Left kidney (tissue), 8 donors: ENCODE measurements at places on chromosomes 4 and X. TPM values are rescaled to one million over a fixed set of nuclear protein-coding genes. Genes with fewer than 3 reads are reported as not detected.

ZNF711 gene
- polyA plus RNA-seq, result 96.3 TPM

- DNase-seq, result no peak
Measured at GRCh38 chrX:39196192-39197102, 395.2 kb downstream of the MID1IP1 start.

MED12 gene
- 50.0 TPM for polyA plus RNA-seq

- DNase-seq, result no peak
Measured at GRCh38 chr4:41058426-41058825, 155.9 kb downstream of the APBB2 start.

- DNase-seq, result no peak
Measured at GRCh38 chrX:116272322-116272721, 101.8 kb downstream of the AGTR2 start.

DNA sequence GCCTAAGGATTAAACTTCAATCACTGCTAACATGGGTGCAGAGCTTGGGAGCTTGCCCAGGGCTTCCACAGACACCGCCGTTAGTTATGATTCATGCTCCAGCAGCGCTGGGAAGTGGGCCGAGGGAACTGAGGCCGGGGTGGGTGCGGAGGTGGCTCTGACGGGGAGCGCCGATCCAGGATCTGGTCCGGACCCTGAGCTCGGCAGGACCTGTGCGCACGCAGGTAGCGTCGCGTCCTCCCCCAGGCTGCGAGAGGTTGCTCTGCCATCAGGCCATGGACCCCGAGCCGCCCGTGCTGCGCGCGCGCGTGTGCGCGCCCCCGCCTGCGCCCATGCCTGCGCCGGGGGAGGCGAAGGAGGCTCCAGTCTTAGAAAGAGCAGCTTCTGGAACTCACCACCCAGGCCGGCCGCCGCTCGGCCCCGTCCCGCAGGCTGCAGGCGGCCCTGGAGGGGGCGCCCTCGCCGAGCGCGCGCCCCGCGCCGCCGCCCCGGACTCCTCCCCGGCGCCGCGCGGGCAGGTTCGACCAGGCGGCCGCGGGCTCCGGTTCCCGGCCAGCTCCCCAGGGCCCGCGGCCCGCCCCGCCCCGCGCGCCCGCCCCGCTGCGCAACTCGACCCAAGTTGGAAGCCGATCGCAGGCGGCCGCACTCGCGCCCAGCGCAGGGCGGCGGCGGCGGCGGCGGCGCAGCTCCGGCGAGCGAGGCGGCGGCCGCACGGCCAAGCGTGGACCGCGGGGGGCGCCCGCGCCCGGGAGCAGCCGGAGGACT lies 732 bp upstream of the ADRA2C start:
- DNase-seq, result no peak

DNA sequence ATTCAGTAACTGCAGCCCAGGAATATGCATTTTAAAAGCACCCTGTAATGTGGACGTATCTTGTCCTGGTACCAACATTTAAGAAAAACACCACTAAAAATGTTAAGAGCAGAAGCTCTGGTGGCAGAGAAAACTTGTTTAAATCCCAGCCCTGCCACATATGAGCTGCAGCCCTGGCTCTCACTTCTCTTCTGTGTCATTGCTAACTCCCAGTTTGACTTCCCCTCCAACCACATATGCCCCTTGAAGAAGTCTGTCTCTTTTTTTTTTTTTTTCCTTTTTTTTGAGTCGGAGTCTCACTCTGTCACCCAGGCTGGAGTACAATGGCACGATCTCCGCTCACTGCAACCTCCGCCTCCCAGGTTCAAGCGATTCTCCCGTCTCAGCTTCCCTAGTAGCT lies 14.8 kb downstream of the LHFPL1 start:
- DNase-seq, result no peak

IGSF1 gene
- 23.0 TPM for polyA plus RNA-seq

DNA sequence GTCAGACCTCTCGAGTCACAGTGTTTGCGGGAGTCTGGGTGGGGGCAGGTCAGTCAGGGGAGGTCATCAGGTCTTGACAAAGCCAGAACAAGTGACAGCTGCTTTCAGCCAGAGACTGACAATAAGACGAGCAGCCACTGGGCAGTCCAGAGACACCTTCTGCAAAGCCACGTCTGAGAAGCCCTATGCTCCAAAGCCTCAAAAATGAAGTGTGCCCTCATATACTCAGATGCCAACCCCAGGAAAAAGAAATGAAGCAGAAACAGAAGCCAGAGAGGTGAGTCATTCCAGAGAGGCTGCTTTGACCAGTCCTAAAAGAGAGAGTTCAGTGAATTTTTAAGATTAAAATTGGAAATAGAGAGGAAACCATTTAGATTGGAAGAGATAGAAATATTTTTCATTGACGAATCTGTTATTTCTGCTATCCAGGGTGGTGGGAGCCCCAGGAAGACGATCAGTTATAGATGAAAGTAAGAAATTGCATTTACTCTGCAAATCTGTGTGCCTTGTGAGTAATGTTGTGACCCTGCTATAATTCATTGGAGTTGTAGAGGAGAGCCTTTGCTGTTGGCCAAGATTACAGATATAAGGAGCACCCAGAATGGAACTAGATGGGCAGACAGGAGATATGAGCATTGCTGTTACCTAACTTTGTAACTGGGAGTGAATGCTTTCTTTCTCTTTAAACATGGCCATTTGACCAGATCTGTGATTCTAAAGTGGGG lies 77.9 kb downstream of the LRRC66 start:
- no peak for DNase-seq

- no peak for DNase-seq
Measured at GRCh38 chr4:151031831-151032605, 16.9 kb upstream of the LRBA start.

DNA sequence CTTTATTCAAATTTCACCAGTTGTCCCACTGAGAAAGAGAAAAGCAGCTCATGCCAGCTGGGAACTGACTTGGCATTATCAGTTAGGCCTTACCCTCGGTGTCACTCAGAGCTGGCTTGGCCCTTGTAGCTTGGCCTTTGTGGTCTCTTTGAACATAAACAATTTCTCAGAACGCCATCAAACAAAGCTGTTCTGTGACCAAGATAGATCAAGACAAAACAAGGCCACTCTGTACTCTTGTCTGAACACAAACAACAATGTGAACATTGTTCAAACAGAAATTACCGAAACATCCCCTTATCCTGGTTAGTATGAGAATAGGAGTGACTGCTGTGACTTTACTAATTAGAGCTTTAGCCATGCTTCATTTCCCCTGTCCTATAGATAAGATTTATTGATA lies 57.2 kb downstream of the DIPK2B start:
- DNase-seq, result no peak

MSL3 gene
- polyA plus RNA-seq, result 51.5 TPM

DNA sequence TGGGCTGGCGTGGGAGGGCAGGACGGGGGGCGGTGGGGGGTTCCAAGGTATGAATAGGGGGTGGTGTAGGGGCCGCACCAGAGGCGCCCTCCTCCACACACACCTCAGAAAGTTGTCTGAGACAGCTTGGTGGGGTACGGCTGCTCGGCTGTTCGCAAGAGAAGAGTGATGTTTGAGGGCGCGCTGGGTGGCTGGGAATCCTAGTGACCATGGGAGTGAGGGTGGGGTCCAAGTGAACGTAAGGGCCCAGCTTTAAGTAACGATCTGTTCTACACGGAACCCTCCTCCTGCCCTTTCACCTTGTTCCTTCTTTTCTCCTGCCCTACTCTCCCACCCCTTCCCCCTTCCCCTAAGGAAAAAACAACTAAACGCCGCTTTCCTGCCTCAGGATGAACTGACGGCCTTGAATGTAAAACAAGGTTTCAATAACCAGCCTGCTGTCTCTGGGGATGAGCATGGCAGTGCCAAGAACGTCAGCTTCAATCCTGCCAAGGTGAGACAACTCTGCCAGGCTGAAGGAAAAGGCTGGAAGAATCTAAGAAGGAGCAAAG lies 664 bp downstream of the MED12 start:
- no peak for DNase-seq

PPP2R2C gene
- polyA plus RNA-seq, result 0.40 TPM

DNA sequence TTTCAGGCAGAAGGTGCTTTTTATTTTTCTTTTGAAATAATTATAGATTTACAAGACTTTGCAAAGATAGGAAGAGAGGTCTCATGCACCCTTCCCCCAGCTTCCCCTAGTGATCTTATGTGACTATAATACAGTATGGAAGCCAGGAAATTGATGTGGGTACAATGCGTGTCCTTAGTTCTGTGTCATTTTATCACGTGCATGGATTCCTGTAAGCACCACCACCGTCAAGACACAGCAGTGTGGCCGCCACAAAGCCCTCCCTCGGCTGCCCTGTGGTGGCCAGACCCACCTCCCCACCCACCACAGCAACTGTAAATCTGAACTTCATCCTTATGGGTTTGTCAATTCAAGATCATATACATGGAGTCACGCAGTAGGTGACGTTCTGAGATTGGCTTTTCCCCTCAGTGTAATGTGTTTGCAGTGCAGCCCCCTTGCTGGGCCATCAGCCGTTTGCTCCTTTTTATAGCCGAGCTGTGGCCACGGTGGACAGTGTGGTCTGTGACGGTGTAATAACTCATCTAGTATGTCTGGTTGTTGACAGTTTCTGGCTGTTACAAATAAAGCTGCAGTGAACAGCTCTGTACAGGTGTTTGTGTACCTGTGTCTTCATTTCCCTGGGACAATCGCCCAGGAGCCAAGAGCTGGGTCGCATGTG lies 10.9 kb upstream of the HTRA3 start:
- no peak for DNase-seq
